ENCODE measurements at places on chromosomes 13 and 19. TPM values are rescaled to one million over a fixed set of nuclear protein-coding genes. Genes with fewer than 3 reads are reported as not detected.

ATG4D gene
- 13.3 TPM for total RNA-seq

PDCD5 gene
- total RNA-seq: 32.0 TPM

ZNF728 gene
- total RNA-seq: 0.49 TPM

CEACAM1 gene
- 1.5 TPM for total RNA-seq

VSIG10L gene
- total RNA-seq: 0.49 TPM

CLEC17A gene
- not detected for total RNA-seq

PSG2 gene
- total RNA-seq: 0.65 TPM

MUC16 gene
- total RNA-seq: not detected

TTC9B gene
- not detected for total RNA-seq

TRPC4 gene
- total RNA-seq: 7.6 TPM

CATSPERD gene
- total RNA-seq: not detected

NLRP4 gene
- not detected for total RNA-seq

ZNF99 gene
- not detected for total RNA-seq

HSH2D gene
- not detected for total RNA-seq

SH3GL1 gene
- 104 TPM for total RNA-seq

MIR17HG gene
- 7.3 TPM for total RNA-seq

RASGRP4 gene
- total RNA-seq: not detected

ABHD13 gene
- 9.7 TPM for total RNA-seq

MEF2B gene
- not detected for total RNA-seq

BICRA gene
- total RNA-seq: 14.9 TPM

AMER2 gene
- total RNA-seq: not detected

ZNF534 gene
- not detected for total RNA-seq

CNFN gene
- total RNA-seq: not detected
